Upper lobe of left lung (tissue), 6 donors: ENCODE measurements at places on chromosomes 1 and 21. TPM values are rescaled to one million over a fixed set of nuclear protein-coding genes. Genes with fewer than 3 reads are reported as not detected.
A peak's percentile ranks its signal among the peaks of the same experiment; 100 is the strongest.

The PEAR1 gene
- 33.5 TPM for total RNA-seq

GRCh38 chr1:213148905-213149304 is 97.9 kb downstream of the RPS6KC1 start:
- no peak for DNase-seq

DNA sequence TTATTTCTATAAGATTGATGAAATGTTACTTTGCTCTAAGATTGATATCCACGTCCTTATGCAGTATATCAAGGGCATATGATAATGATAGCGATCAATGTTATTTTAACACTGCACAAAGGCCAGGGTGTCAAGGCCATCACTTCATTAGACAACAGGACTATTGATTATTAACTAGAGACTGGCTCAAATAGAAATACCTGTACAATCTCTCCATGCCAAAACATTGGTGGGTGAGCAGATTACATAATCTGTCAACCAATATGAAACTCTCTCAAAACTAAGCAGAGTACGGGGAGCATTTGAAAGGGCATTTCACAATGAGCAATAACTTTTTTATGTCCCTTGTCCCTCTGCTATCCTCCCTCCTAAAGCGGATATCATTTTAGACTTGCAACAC is 566.5 kb upstream of the PKN2 start:
- no peak for DNase-seq

DNA sequence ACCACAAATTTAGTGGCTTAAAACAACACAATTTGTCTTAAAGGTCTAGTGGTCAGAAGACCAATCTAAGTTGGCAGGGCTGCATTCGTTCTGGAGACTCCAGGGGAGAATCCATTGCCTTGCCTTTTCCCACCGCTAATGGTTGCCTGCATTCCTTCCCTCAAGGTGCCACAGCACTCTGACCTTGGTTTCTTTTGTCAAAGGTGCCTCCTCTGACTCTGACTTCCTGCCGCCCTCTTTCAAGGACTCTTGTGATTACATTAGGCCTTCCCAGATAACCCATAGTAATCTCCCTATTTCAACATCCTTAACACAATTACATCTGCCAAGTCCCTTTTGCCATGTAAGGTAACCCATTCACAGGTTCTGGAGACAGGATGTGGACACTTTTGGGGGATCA is 145.3 kb downstream of the S1PR1 start:
- no peak for DNase-seq

The SCYL3 gene
- 9.9 TPM for total RNA-seq

- DNase-seq, result no peak
Measured at GRCh38 chr1:203088441-203088840, 2.6 kb upstream of the MYOG start.

- no peak for DNase-seq
Measured at GRCh38 chr1:9652379-9653209, 1.1 kb downstream of the PIK3CD start.

The PGBD5 gene
- 4.7 TPM for total RNA-seq

- no peak for DNase-seq
Measured at GRCh38 chr1:148389027-148389339, 94.1 kb downstream of the PPIAL4G start.

The C1QTNF12 gene
- total RNA-seq, result 1.9 TPM

GRCh38 chr1:49104575-49104974 is 327.9 kb upstream of the BEND5 start:
- DNase-seq, result no peak

The C4BPA gene
- total RNA-seq, result 272 TPM

DNA sequence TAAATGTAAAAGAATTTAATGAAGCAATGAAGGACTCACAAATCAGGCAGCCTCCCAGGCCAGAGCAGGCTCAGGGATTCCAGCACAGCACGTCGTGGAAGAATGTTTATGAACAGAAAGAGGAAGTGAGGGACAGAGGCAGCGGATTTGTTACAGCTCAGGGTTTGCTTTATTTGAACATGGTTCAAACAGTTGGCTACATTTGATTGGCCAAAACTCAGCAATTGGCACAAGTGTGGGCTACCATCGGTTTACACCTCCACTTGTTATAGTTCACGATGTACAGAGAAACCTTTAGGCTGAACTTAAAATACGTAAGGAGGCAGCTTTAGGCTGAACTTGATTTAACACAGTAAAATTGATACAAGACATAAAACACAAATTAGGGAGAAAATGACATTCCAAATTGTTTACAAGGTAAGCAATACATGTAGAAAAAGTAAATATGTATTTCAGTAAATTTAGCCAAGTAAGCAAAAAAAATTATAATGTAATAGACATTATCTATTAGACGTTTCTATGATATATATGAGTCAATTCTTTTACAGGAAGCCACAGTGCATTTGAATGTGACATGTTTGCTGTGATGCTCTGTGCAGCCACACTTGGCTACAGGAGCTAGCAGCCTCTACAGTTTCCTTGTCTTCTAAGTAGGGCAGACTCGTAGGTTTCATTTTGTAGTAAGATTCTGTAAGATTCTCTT is 126.5 kb downstream of the ADSS2 start:
- DNase-seq, result no peak

DNA sequence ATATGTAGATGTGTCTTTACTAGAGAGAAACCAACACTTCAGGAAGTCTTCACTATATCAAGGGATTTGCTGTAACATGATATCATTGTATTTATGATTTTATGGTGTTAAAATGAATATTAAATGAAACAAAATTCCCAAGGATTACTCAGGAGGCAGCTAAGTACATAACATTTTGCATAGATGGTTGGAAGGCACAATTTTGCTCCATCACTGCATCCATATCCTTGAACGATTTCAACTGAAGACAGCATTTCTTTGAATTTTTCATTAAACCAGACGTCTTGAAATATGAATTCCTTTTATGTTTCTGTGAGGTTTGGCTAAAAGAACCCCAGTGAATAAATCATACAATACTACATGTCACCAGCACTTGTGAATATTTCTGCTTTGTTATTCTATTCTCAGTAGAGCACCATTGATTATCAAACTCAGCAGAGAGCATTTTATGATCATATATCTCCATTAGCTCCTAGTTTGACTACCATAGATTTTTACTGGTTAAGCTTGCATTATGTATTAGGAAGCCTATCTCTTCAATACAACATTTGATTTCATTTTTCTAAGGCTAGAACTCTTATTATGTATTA is 37.3 kb downstream of the SPATA17 start:
- DNase-seq, result no peak

DNA sequence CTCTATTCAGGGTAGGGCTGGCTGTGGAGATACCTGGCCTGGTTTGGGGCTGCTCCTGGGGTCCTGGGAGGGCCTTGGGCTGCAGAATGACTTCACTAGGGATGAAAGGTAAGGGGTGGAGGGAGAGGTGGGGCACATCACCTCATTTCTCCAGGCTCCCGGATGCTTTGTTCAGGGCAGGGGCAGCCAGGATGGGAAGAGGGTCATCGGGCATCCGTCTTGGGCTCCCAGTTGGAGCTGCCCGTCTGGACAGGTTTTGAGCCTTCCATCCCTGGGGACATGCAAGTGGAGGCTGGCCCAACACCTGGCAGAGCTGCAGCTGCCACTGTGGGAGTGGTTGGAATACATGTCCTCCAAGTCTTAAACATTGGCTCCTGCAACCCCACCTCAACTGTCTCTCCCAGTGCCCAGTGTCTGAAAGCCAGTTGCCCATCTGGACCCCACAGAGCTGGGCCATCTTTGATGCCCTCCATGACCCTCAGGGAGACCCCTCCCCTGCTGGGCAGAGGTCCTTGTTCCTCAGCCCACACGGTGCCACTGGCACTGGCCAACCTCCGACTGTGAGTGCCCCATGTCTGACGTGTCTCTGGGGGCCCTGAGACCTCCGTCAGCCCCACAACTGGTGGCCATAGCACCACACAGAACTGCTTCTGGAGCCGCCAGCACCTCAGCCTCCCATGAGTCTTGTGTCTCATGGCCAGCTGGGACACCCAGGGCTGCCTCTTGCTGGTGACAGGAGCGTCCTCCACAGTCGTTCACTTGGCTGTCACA is 52.8 kb downstream of the TRIM11 start:
- DNase-seq, result no peak

DNA sequence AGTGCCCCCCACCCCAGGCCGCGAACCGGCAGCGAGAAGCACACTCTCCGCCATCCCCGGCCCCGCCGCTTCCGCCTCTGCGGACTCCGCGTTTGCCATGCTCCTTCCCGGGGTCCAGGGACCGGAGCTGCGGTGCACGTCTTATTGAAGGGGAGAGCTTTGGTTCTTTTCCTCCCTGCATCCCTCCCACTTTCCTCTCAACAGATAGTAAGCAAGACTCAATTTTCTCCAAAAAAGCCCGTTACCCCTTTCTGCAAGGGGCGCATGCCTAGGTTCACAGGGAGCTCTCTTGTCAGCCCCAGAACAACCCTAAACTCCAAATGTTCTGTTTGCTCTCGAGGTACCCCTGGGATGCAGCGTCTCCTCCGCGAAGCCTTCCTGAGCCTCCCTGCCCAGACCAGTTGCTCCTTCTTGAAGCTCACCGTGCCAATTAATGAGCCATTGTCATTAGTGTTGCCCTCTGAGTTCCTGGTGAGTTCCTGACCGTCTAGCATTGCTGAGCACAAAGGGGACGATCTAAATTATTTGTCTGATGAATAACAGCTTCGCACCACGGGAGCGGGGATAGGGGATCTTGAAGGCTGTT is 8.1 kb downstream of the FOXD3 start:
- peak; percentile 78 for DNase-seq

The INSRR gene
- not detected for total RNA-seq

DNA sequence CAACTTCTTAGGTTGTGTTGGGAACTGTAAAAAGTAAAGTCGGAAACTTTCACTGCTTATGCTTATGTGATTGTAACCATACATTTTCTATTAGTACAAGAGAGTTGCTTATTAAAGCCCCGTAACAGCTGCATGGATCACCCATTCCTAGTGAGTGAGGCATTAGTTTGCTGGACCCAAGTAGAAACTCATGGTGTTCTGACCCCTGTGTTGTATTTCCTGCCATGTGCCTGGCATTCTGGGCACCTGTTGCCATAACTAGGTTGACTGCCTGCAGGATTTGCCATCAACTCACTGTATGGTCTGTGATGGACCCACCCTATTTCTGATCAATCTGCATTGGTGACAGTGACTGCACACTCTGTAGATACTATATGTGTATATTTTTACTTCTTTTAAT is 173.0 kb downstream of the PGBD5 start:
- DNase-seq, result no peak

The FAM177B gene
- total RNA-seq, result not detected

DNA sequence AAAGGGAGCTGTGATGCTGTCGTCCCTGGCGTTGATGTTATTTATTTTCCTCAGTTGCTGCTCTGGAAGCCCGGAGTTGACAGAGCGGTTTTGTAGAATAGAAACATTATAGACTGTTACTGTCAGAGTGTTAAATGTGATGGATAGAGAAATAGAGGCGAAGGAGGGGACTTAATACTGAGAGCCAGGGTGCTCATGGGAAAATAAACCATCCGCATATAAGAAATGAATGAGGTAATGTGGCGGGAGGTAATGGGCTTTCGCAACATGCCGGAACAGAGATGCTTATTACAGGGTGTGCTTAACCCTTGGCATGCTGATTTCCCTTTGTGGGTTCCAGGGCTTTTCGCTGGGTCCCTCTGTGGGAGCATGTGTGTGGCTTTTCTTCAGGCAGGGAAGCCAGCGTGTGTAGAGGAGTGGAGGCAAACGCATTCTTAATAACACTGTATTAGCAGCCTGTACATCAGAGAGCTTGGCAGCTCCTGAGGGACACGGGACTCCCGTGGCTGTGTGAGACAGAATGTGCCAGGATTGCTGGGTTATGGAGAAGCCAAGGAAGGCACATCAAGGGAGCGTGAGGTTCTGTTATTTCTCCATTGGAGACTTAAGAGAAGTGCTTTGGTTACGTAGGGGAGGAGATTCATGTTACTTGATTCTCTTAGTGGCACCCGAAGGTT is 141.0 kb downstream of the PBX1 start:
- no peak for DNase-seq

GRCh38 chr1:154714638-154715037 is 106.7 kb upstream of the ADAR start:
- DNase-seq, result no peak
